ENCODE measurements at places on chromosomes 3 and 15.

DNA sequence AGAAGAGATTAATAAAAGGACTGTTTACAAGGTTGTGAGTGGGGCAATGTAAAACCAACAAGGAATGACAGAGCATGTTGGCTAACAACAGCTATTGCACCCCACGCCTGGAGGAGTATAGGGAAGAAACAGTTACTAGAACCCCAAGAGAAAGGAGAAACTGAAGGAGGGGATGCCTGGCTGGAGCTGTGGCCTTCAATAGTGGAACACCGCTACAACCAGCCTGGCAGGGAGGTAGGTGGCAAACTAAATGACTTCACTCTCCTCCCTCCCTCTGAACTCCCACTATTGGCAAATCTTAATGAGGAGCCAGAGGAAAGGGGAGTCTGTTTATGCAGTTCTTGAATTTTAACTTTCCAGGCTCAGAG is 7.2 kb upstream of the CD47 start:
- DNase-seq: no peak

- DNase-seq: no peak
Measured at GRCh38 chr3:52678265-52679198, 7.2 kb downstream of the PBRM1 start.

- no peak for DNase-seq
Measured at GRCh38 chr3:55531321-55531720, 44.2 kb upstream of the WNT5A start.

GRCh38 chr3:50170689-50171088 is 15.6 kb downstream of the SEMA3F start:
- DNase-seq: peak; percentile 79

DNA sequence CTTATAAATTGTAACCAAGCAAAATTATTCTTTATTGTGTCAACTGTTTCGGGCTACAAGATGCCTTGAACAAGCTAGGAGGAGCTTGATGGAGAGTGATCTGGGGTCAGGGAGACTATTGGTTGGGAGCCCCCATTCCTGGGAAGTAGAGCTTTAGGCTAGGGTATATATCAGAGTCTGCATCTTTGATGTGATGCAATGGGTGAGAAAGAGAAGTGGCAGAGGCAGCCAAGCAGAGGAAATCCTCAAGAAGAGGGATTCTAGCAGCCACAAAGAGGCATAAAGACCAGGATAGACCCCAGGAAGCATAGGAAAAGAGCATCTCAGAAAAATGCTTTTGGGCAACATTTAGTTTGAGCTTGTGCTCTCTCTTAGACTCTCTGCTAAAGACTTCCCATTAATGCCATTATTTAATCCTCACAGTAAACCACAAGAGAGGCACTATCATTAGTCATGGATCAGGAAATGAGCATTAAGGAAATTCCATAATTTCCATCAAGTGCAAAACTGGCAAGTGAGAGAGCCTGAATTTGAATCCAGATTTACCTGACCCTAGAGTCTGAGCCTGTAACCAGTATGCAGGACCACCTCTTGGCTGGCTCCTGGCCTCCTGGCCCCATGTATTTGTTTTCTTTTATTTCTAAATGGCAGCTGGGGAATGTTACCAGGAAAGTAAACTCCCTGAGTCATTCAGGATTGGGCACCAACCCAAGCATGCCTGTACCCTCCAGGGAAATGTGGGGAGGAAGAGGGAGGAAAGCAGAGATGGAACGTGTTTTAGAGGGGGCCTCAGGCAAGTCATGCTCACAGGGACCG is 118.7 kb downstream of the RPL22L1 start:
- DNase-seq: peak; percentile 97

DNA sequence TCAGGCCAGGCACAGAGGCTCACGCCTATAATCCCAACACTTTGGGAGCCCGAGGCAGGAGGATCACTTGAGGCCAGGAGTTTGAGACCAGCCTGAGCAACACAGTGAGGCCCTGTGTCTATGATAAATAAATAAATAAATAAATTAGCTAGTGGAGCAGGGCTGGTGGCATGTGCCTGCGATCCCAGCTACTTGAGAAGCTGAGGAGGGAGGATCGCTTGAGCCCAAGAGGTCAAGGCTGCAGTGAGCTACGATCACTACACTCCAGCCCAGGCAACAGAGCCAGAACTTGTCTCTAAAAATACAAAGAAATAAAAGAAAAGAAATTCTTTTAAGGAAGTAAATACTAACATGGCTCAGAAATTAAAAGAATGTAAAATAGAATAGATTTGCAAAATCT is 91.8 kb downstream of the LIPC start:
- no peak for DNase-seq

DNA sequence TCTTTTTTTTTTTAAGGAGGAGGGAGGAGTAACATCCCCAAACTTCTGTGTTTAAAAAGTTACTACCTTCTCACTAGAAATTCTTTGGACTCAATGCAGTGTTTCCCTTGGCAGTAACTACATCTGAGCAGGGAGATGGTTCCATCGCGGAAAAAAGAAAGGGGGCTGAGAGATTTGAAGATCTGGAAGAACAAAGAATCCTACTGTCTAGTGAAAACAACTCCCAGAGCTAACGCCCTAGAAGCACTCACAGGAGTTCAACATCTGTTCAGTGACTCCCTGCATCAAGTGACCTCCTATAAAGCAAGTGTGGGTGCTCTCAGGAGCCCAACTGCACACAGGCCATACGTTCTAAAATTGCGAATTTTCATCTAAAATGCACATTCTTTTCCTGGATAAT is 66.8 kb upstream of the PXYLP1 start:
- no peak for DNase-seq

- no peak for DNase-seq
Measured at GRCh38 chr15:43207024-43207423, 13.8 kb downstream of the EPB42 start.

DNA sequence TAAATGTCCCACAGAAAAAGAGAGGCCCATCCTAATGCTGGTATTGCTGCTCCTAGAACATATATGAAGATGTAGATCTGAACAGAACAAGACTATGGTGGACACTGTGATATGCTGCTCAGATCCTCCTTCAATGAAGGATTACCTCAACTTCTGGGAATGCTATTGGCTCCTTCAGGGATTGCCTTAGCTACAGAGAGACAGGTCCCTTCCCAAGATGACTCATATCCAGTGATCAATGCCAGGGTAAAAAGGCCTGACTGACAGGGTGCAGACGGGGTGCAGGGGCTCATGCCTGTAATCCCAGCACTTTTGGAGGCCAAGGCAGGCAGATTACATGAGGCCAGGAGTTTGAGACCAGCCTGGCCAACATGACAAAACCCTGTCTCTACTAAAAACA is 20.5 kb upstream of the STAG1 start:
- DNase-seq: peak; percentile 61
